ENCODE measurements at places on chromosomes 7 and 10. TPM values are rescaled to one million over a fixed set of nuclear protein-coding genes. Genes with fewer than 3 reads are reported as not detected.

- no peak for DNase-seq
Observed at GRCh38 chr7:1103009-1103788, 15.3 kb downstream of the GPER1 start.

- no peak for DNase-seq
Observed at GRCh38 chr10:91088300-91089140, 131.9 kb upstream of the PCGF5 start.

- DNase-seq = no peak
Observed at GRCh38 chr7:147756300-147756699, 834.3 kb upstream of the C7orf33 start.

- DNase-seq = no peak
Observed at GRCh38 chr7:31487071-31487470, 26.8 kb upstream of the ITPRID1 start.

- DNase-seq = no peak
Observed at GRCh38 chr7:50652400-50653125, 87.4 kb upstream of the DDC start.

- no peak for DNase-seq
Observed at GRCh38 chr10:4984971-4985594, 18.6 kb downstream of the AKR1C2 start.

- no peak for DNase-seq
Observed at GRCh38 chr7:18230271-18230670, 202.6 kb upstream of the PRPS1L1 start.

DNA sequence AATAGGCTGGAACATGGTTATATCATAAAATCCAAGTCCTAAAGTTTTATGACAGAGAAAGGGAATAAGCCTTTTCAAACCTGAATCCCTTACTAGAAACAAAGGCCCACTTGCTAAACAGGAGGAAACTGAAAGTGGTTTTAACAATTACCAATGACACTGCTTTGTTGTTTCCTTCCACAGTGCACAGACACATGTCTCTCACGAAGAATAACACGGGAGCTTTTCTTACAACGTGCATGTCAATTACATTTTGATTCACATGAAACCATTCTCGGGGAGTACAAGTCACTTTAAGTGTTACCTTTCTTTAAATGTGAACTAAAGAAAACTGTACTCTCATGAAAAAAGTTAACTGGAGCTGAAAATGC lies 1.4 kb downstream of the MRPS33 start:
- no peak for DNase-seq

DNA sequence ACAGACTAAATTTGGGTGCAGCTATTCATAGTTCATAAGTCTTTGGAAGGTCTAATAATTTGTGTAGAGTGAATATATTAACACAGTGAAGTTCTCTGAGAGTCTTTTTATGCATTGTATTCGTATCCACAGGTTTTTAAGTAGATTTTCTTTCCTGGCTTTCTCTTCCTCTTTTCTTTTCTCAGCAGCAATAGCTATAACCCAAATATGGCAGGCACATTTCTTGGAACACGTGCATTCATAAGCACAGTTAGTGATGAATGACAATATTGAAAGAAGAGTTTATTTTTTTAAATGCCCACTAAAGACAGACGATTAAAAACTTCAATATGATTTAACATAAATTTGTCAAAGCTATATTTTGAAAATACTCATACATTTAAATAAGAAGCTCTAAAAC lies 220.5 kb upstream of the MBL2 start:
- DNase-seq = no peak

GRCh38 chr10:21668831-21669230 lies 134.8 kb downstream of the MLLT10 start:
- DNase-seq = no peak

- DNase-seq = no peak
Observed at GRCh38 chr7:82926477-82926876, 236.2 kb downstream of the PCLO start.

- no peak for DNase-seq
Observed at GRCh38 chr7:18939771-18940592, 177.5 kb downstream of the TWIST1 start.

GRCh38 chr10:70405037-70405824 lies 1.3 kb downstream of the EIF4EBP2 start:
- peak; percentile 81 for DNase-seq

DNA sequence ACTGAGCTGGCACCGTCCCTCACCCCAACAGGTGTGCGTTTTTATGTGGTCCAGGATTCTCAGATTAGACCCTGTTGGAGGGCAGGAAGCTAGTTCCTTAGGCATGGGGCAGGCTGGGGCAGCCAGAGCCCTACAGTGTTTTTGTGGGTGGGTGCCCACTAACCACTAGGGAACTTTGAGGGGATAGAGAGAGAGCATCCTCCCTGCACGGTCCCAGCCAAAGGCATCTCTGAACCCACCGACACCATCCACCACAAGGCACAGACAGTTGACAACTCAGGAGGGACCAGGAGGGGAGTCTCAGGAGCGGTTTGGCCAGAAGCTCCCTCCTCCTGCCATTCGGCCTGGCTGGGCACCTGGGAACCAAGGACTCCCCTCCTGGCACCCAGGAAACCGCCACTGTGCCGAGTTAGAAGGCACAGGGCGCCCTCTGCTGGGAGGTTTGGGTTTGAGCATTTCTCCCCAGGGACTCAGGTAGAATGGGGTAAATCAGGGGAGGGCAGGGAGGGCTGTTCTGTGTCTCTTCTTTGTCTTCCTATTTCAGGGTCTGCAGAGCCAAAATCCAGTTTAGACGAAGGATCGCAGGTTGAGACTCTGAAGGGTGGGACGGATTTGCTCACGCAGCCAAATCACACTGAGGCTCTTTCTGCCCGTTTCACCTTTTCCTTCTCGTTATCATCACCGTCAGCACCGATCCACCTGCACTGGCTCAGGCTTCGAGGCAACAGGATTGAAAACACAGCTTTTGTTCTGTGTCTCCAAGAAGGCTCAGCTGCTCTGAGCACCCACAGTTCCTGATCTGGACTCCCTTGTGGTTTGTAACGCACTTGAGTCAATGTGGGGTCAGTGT lies 84.8 kb upstream of the COL13A1 start:
- no peak for DNase-seq

DNA sequence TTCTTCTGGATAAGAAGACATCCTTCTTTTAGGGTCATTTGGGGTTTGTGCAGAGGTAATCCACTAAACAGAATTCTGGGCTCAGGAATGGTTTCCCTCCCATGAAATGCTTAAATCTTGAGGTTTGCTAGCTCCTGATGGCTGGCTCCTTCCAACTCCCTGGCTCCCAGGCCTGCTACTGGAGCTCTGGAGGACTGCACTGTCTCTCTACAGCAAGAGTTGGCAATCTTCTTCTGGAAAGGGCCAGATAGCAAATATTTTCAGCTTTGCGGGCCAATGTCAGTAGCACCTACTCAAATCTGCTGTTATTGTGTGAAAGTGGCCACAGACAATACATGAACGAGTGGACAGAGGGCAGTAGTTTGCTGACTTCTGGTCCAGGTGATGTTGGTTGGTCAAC lies 174.2 kb upstream of the CTBP2 start:
- DNase-seq = no peak

DNA sequence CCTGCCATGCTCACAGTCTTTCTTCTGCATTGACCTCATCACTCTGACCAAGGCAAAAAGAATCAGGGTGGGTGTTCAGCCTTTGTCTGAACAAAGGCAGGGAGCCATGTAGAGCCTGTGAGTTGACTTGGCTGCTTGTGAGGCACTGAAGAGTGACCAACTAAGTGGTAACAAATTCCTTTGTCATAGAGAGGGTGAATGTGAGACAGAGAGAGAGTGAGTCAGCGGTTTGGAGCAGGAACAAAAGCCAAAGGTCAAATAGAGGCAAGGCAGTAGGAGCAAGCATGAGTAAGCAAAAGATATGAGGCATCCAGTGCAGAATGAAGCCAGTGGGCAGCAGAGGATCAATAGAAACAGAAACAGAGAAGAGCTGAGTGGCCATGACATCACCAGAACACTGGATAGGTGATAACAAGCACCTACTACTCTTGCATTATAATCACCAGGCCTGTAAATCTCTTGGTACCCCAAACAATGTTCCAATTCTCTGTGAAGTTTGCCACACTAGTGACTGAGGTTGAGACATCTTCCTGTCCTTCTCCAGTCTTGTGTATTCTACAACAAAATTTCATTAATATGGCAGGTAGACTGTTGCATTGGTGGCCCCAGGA lies 116.2 kb upstream of the LAMB4 start:
- DNase-seq = no peak

DNA sequence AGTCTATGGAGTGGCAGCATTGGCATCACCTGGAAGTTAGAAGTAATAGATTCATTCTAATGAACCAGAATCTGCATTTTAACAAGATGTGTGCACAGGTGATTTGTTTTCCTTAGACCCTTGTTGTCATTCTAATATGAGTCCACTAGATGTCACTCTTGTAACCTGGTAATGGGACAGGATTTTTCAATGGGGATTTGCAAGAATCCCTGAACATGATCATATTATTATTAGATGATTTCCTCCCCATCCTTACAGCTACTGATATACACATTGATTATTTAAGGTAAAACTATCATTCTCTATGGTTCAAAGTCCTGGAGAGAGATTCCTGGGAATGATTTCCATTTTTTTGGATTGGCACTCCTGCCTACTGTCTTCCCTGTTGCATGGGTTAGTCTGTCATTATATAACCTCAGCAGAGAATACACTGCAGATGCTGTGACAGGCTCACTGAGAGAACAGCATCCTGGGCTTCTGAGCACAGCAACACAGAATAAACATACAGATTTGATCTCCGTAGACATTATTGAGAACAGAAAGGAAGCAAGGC lies 194.9 kb downstream of the SUGCT start:
- DNase-seq = no peak

DNA sequence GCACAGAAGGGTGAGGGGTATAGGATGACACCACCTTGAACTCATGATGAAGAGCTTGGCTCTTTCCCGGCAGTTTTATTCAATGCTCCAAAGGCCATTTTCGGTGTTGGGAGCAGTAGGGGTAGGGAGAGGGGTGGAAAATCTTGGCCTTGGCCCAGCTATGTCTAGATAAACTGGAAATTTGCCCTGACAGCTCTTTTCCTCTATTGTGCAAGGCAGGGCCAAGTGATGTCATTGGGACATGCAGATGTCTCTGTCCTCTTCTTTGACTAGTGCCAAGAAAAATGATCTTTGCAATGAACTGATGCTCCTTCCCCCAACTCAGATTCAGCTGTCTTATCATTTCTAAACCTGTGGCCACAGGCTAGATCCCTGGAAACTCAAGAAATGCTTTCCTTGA lies 27.7 kb upstream of the PRKCQ start:
- no peak for DNase-seq

GRCh38 chr10:80408242-80409101 lies at the start of gene PRXL2A:
PRXL2A (plus strand) TSS chr10:80408551; CDS start chr10:80420468, 11,917 bp downstream.
- peak; percentile 88 for DNase-seq

- no peak for DNase-seq
Observed at GRCh38 chr10:13987446-13987845, 343.3 kb downstream of the FRMD4A start.

DNA sequence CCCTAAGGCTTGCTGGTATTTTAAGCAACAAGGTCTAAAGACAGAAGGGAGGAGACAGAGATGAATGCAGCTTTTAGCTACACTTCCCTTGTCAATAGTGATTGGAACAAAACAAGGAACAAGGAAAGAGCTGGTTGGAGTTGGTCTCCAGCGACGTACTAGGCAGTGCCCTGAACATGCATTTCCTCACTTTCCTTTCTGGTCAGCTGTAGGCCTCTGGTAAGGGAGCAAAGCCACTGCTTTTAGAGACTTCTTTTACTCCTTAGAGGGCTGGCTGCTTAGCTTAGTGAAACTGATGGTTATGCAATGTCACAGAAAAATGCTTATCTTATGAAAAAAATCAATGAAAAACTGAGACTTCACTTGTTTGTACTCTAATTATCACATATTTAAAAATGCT lies 75.5 kb upstream of the TRIL start:
- no peak for DNase-seq

DNA sequence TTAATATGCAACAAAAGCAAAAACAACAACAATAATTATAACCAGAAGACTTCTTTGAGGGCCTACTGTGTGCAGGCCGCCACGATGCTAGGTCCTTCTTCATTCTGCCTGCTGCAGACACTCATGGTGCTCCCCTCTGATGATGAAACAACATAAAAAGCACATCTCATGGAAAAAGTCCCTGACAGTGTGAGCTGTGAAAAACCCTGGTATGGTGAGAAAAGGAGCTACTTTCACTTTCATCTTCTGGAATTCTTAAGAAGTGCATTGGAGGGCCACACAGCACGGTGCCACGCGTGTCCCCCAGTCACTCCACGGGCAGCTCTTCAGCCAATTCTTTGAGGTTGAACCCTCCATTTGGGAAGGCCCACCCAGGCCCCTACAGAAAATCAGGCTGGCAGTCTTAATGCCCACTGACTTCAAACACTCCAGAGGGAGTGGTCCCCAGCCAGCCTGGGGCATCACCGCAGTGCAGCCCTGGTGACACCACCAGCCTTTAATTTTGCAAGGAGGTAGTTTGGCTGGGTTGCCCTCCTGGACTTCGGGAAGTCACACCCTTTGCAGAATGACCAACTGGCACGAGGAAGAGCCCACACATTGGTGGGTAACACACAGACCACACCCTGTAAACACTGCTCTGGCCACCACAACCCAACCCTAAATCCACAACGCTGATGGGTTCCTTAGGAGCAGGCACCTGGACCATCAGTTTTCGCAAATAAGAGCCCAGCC lies 7.7 kb downstream of the KCNMA1 start:
- no peak for DNase-seq

DNA sequence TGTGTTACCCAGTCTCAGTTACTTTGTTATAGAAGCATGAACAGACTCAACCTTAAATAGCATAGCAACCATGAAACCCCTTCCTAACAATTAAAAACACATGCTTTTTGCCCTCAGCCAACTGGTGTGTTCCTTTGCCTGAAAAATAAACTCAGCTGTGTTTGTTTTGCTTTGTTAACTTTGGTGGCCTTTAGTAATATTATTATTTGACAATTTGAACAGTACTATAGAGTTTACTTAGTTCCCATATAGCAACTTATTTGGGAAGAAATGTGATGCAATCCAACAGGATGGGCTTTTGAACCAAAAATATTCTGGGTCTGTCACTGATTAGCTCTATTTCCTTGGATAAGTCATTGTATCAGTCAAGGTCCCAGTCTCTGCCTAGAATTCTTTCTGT lies 22.5 kb upstream of the MKLN1 start:
- no peak for DNase-seq

GIMAP1 gene
- 3.1 TPM for total RNA-seq

ANKRD30A gene
- total RNA-seq = not detected

TEX47 gene
- not detected for total RNA-seq

KLF14 gene
- total RNA-seq = not detected

ABCC2 gene
- 0.38 TPM for total RNA-seq

ZNF485 gene
- total RNA-seq = 3.1 TPM

ASB10 gene
- not detected for total RNA-seq

GAD2 gene
- not detected for total RNA-seq

ASIC3 gene
- total RNA-seq = 2.5 TPM

PRLHR gene
- total RNA-seq = 0.20 TPM

PLXNA4 gene
- total RNA-seq = 16.6 TPM

PTCD1 gene
- 7.7 TPM for total RNA-seq

ODAD2 gene
- total RNA-seq = 11.0 TPM
